ENCODE measurements at places on chromosomes 6 and 20.

GRCh38 chr6:87118054-87118453 is 23.1 kb upstream of the CGA start:
- DNase-seq: no peak

DNA sequence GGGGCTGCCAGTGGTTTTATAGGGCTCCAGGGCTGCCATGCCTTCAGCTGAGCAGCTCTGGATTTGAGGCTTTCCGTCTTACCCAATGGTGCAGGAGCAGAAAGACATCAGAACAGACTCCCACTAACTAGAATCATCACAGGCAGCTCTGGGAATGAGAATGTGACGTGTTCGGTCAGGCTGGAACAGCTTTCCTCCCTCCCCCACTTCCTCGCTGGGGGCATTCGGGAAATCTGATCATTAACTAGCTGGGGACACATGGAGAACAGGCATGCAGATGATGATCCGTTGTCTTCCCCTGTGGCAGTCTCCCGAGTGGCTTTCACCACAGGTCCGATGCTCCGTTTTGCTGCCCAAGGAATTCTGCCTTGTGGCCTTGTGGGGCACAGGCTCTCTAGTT is 5.5 kb upstream of the MTG2 start:
- no peak for DNase-seq

GRCh38 chr20:62376112-62377063 is 9.3 kb upstream of the LAMA5 start:
- DNase-seq: no peak

GRCh38 chr6:157693867-157694266 is 129.2 kb upstream of the SNX9 start:
- no peak for DNase-seq

GRCh38 chr20:62768551-62769287 is 27.6 kb upstream of the MRGBP start:
- DNase-seq: no peak

GRCh38 chr6:166541366-166541765 is 45.1 kb downstream of the RAMACL start:
- DNase-seq: no peak

DNA sequence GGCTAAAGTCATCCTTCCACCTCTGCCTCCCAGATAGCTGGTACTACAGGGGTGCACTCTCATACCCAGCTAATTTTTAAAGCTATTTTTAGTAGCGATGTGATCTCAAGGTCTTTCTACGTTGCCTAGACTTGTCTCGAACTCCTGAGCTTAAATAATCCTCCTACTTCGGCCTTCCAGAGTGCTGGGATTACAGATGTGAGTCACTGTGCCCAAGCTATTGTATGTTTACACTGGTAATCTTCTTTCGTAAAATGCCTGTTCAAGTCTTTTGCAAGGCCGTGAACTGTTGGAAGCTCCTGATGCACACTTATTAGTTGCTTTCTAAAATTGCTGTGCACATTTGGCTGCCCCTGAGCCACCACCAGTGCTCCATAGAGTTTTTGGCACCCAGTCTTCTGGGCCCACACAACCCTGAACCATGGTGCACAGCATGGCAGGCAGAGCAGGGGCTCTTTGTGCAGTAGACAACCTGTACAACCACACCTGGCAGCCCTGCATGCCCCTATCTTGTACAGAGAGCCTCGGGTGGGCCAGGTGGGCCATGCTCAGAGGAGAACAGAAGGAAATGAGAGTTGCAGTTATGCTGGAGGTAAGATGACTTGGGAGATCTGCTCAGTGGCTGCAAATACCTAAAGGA is 33.3 kb downstream of the PDRG1 start:
- no peak for DNase-seq

DNA sequence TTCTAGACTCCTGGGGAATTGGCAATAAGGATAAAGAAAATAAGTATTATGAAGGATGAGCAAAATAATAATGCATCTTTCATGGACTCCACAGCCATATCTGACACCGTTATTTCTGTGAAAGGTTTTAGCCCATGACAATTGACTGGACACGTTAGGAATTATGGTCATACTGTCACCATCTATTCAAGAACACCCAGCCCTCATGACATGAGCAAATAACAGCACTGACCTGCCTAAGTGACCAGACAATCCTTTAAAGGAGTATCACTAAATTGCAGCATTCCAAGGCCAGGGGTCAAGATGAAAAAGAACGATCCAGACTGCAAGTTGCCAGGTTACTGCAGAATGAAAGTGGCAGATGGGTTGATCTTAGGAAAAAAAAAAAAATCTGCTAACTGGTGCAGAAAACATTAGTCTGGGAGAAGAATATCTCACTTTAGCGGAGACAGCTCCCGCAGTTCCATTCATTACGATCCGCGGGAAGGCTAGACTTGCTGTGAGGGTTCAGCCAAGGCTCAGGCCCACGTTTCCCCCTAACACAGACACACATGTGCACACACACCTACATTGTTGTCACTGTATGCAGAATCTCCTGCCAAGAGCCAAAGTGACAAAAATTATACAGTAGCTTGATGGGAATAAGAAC is 237.7 kb upstream of the AGPAT4 start:
- DNase-seq: no peak

- no peak for DNase-seq
Observed at GRCh38 chr6:22804620-22805261, 235.4 kb downstream of the HDGFL1 start.

- no peak for DNase-seq
Observed at GRCh38 chr6:25369036-25369432, 89.9 kb downstream of the CARMIL1 start.

GRCh38 chr6:160135907-160136655 is 14.5 kb downstream of the SLC22A1 start:
- no peak for DNase-seq

DNA sequence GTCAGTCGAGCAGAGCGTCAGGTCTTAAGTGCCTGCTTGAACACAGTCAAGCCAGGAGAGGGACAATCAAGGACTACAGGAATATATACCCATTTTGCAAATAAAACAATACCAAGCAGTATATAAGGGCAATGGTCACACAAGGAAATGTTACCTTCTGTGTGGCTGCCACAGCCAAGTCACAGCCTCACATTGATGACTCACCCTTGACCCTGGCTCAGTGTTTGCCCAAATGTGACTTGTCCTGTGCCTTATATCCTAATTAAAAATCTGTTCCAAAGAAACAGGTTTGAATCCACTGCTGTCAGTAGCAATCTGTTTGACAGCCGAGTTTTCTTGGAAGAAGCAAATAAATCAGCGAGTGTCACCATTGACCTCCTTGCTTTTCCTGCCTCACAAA is 34.3 kb downstream of the C6orf89 start:
- no peak for DNase-seq

- no peak for DNase-seq
Observed at GRCh38 chr20:49272654-49273053, 5.2 kb downstream of the ZNFX1 start.

GRCh38 chr6:127952831-127953230 is 52.0 kb upstream of the THEMIS start:
- no peak for DNase-seq

DNA sequence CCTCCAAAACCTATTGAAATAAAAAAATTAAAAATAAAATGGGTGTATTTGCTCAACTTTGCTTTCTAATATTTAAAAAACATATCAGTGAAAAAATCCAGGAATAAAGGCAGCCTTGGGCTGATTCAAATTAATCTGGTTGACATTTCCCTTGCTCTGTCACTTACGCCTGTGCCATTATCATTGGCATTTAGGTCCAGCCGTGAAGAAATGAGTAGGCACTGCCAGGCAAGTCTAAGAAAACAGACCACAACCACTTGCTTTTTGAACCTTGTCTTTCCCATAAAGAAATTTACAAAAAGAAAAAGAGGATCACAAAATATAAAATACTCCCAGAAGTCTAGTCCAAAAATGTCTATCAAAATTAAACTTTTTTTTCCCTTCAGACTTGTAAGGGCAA is 59.2 kb upstream of the HBS1L start:
- no peak for DNase-seq

DNA sequence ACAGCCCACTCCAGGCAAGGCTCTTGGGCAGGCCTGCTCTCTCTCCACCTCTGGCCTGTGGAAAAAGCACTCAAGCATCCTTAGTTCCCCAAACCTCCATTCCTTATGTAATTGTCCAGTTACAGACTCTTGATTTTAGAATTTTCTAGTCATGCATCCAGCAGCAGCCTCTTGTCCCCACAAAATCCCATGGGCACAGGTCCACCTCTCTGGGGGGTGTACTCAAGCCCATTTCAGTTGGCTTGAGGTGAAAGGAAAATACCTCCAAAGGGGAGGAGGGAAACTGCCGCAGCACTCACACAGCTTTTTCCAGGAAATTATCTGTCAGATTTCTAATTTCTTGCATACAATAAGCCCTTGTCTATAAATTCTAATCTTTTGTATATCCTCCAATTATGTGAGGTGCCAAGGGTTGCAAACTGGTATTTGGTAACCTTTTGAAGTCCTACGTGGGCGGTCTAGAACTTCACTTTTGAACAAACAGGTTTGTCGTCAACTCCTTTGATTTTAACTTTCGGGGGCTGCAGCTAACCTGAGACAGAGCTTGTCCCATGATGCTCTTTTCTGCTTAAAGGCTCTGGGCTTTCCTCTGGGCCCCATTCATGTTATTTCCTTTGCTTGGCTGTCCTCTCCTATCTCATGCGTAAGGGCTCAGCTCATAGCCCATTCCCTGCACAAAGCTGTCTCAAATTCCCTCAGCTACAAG is 104.7 kb upstream of the CEP85L start:
- no peak for DNase-seq

GRCh38 chr6:156852147-156852857 is 75.1 kb downstream of the ARID1B start:
- DNase-seq: peak; percentile 23

- DNase-seq: no peak
Observed at GRCh38 chr6:111282515-111282914, 195.2 kb downstream of the SLC16A10 start.

GRCh38 chr6:35611240-35611639 is 77.5 kb downstream of the FKBP5 start:
- DNase-seq: no peak

- DNase-seq: no peak
Observed at GRCh38 chr6:79627422-79627821, 3.7 kb upstream of the SH3BGRL2 start.

DNA sequence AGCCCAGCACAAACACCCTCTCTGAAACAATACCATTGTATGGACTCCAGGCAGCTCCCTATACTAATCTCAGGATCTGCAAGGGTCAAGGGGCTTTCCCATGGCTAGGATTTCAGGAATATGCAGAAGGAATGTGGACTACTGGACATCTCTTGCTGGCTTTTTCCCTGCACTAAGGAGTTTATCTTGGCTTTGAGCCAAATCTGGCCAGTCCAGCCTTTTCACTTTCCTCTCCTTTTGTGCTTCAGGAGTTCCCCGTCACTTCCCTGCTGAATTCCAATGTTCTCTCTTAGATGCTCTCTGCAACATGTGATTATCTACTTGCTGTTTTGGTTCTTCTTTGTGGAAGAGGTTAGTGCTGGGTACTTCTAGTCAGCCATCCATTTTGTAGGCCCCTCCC is 568.2 kb downstream of the HDGFL1 start:
- no peak for DNase-seq

DNA sequence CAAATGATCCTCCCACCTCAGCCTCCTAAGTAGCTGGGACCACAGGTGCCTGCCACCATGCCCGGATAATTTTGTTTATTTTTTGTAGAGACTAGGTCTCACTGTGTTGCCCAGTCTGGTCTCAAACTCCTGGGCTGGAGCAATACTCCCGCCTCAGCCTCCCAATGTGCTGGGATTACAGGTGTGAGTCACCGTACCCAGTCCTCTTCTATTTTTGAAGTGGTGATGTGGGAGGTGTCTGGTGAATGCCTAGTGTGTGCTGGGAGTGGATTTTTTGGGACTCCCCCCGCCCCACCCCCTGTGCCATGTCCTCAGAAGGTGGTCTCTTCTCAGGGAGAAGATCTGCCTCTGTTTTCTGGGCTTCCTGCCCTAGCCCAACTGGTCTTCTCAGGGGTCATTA is 47.9 kb upstream of the CLDN20 start:
- no peak for DNase-seq

DNA sequence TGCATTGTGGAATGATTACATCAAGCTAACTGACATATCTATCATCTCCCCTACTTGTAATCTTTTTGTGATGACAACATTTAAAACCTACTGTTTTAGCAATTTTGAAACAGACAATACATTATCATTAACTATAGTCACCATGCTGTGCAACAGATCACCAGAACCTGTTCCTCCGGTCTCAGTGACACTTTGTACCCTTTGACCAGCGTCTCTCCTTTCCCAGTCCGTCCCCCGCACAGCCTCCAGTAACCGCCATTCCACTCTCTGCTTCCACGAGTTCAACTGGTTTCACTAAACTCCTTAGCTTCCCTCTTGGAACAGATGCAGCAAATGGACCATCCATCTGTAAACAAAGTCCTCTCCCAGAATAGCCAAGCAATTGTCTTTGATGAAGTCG is 21.8 kb downstream of the LRP11 start:
- no peak for DNase-seq

DNA sequence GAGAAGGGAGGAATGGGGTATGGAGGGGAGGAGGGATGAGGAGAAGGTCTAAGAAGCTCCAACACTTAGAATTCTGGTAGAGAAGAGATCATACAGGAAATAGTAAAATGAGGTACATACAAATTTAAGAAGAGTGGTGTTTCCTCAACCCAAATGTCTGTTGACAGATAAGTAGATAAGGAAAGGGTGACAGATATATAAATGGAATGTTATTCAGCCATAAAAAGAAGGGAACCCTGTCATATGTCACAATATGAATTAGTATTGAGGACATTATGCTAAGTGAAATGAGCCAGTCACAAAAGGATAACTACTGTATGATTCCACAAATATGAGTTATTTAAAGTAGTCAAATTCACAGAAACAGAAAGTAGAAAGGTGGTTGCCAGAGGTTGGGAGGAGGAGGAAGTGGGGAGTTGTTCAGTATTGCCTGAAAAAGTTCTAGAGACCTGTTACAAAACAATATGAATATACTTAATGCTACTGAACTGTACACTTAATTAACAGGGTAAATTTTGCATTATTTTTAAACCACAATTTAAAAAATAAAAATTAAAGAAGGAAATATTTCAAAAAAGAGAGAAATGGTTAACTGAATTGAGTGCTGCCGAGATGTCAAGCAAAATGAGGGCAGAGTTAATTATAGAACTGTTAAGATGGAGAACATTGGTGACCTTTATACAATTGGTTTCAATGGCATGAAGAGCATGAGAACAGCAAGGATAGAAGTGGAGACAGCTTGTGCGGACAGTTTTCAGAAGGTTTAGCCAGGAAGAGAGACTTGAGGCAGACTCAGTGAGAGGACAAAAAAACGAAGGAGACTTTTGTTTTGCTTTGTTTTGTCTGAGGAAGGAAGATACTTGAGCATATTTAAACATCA is 47.6 kb upstream of the ADGRF4 start:
- no peak for DNase-seq

- no peak for DNase-seq
Observed at GRCh38 chr6:114115652-114116051, 144.7 kb upstream of the HDAC2 start.

GRCh38 chr6:131862476-131862875 is 54.7 kb downstream of the ENPP1 start:
- no peak for DNase-seq

All from NB4 (cell line).